Activated CD4-positive, alpha-beta T cell treated with anti-CD3 and anti-CD28 coated beads for 4 hours (primary cell): ENCODE measurements at places on chromosomes 4 and X.
A peak's percentile ranks its signal among the peaks of the same experiment; 100 is the strongest.

- no peak for DNase-seq
These were observed 1056.0 kb downstream of the STIM2 start for GRCh38 chr4:27916452-27917184.

DNA sequence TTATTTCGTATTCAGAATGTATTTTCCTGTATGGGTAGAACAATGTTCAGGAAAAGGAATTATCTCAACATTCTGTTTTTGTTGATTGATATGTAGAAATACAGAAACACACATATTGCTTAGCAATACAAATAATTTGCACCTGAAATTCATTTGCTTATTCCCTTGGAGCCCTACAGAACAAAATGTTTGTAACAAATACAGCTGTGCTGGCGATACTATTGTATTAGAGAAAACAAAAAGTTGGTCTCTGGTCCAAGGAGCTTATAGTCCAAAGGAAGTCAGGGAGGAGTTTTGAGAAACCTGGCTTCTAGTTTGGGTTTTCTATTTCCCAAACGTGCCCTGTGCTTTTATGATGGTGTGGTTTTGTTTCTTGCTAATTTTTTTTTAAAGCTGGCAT, 37.8 kb upstream of the CAPN6 start:
- DNase-seq = no peak

GRCh38 chr4:125787707-125788106, 473.0 kb downstream of the FAT4 start:
- no peak for DNase-seq

GRCh38 chr4:86615501-86615900, 21.4 kb downstream of the PTPN13 start:
- no peak for DNase-seq

DNA sequence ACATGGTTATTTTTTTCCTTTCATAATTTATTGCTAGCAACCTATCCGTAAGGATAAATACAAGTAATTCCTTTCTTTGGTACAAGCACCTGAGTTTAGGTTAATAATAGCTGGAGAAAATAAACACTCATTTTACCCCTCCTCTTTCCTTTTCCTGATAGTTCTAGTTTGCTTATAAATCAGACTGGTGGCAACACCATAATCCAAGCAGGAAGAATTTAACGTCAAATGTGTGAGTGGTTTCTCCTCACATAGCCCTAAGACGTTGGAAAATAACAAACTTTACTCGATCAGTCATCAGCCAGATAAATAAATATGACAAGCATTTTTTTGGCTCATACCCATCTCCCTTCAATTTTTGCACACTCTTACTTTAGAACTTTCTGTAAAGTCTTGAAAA, 190.3 kb upstream of the FAM241A start:
- DNase-seq = no peak

GRCh38 chr4:73434311-73434710, 1.7 kb upstream of the AFP start:
- no peak for DNase-seq

DNA sequence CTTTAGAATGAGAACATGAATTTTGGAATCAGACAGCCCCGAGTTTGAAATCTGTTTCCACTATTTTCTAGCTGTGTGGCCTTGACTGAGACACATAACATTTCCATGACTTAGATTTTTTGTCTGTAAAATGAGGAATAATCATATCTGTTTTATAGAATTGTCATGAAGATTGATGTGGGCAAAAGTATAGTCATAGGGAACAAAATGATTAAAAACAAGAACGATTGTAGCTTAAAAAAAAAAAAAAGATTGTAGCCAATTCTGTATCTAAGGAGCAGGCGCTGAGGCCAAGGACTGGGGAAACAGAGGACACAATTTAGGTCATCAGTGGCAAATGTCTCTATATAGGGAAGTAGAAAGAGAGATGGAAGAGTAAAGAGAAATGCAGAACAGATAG, 201.6 kb upstream of the C1QTNF7 start:
- DNase-seq = no peak

GRCh38 chr4:3384391-3384770, 57.4 kb upstream of the HGFAC start:
- no peak for DNase-seq

- no peak for DNase-seq
These were observed 84.6 kb upstream of the TRIM2 start for GRCh38 chr4:153119626-153120025.

GRCh38 chrX:47690175-47690574, 31.2 kb upstream of the UXT start:
- no peak for DNase-seq

GRCh38 chr4:172596206-172596605, 572.4 kb upstream of the GALNT7 start:
- no peak for DNase-seq

- no peak for DNase-seq
These were observed 23.1 kb upstream of the VCX2 start for GRCh38 chrX:8194216-8194615.

DNA sequence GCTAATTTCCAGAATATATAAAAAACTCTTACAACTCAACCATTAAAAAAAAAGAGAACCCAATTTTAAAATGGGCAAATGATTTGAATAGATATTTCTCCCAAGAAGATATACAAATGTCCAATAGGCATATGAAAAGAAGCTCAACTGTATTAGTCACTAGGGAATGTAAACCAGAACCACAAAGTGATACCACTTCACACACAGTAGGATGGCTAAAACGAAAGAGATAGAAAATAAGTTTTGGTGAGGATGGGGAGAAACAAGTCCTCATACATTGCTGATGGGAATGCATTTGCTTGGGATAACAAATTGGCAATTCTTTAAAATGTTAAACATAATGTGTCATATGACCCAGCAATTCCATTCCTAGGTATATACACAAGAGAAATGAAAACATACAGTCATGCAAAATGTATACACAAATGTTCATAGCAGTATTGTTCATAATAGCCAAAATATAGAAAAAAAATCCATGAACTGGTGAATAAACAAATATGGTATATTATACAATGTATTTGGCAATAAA, 5.7 kb downstream of the TCEAL3 start:
- no peak for DNase-seq

GRCh38 chrX:107978707-107979307, 3.4 kb downstream of the TEX13B start:
- DNase-seq = no peak

DNA sequence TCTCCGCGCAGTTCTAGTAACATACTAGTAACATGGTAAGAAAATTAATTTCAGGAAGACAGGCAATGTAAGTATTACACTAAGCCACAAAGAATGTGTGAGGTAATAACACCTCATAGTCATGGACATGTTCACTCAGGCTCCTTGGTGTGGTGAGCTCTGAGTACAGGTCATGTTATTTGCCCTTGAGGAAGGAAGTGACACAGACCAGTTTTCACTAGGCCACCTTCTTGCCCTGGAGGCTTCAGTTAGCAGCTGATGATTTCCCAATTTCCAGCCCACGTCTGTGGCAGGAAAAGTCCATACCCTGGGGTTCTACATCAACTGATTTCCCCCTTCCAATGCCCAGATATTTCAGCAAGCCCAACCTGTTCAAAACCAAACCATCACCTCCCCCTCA, 6.7 kb downstream of the APOO start:
- DNase-seq = no peak

DNA sequence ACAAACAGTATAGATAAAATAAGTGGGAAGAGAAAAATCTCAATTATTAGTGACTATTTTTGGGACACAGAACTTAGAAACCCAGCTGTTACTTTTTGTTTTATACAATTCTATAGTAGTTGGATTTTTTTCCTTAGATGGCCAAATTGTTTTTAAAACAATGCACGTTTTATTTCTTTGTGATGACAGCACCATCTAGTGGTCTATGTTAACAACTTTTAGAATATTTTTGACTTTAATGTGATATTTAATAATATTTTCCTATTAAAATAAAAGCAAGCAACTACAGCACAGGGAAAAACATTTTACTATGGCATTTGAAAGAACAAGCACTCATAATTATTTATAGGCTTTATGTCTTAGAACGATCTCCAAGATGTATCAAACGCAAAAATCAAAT, 5.6 kb upstream of the SMIM31 start:
- DNase-seq = no peak

GRCh38 chr4:150234246-150234645, 156.0 kb downstream of the DCLK2 start:
- no peak for DNase-seq

GRCh38 chr4:140870427-140870826, 114.2 kb upstream of the TBC1D9 start:
- DNase-seq = no peak

GRCh38 chr4:76601791-76602190, 166.8 kb downstream of the SHROOM3 start:
- DNase-seq = no peak

DNA sequence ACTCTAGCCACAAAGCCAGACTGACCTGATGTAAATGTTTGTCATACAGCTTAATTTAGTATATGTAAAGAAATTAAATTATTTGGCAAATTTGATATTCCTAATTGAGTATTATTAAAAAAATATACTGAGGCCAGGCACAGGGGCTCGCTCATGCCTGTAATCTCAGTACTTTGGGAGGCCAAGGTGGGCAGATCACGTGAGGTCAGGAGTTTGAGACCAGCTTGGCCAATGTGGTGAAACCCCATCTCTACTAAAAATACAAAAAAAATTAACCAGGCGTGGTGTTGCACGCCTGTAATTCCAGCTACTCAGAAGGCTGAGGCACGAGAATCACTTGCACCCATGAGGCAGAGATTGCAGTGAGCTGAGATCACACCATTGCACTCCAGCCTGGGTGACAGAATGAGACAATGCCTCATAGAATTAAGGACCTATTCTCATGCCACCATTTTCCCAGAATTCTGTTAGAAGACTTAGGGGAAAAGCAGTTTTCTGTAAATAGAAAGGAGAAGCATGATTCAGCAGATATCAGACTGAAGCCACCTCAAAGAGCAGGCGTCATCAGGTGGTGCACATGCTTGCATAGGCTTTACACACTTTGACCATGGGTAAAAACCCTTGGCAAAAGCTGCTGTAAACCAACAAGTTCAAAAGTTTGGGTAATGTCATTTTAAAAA, 6.1 kb downstream of the UBQLN2 start:
- no peak for DNase-seq

DNA sequence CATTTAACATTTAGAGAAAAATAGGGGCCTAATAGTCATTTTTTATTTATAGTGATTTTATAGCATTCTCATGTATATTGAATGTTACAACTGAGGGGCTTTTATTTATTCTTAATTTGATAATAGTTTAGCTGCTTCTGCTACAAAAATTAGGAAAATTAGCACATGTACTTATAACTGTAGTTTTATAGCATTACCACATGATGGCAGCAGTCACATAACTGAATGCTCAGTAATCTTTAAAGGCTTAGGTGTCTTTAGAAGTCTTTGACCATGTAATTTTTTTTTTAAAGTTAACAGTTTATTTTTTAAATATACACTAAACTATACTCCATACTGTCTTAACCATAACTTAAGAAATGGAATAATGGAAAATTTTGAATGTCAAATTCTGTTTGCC, 136.6 kb downstream of the STAG2 start:
- peak; percentile 14 for DNase-seq

- no peak for DNase-seq
These were observed 410.3 kb upstream of the RASGEF1B start for GRCh38 chr4:81881855-81882621.

DNA sequence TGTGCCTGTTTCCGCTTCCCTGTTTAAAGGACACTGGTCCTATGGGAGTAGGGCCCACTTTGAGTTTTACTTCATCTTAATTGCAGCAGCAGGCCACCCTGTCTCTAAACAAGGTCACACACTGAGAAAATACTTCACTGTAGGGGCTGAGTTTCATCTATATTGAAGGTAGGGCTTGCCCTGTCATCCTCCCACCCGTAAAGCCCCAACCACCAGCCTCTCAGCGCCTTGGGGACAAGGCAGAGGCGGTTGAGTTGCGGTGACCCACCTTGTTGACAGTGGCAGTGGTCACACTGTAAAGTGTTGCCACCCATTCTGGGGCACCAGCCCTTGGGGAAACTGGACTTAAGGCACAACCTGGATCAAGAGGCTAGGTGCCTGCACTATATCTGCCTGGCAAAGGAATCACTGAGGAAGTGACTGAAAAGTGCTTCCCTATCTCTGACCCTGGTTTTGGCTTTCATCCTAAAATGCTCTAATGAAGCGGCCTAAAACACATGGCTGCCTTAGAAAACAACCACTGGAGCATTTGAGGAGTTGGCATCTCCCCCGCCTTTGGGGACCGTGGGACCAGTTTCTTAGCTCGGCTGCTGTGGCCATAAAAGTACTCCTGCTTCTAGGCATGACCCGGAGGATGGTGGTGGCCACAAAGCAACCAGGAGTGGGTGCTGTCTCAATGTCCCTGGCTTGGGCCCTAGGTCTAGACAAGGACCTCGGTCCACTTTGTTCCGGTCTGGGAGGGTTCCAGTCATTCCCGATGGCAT, 7.8 kb upstream of the WDR1 start:
- DNase-seq = no peak

DNA sequence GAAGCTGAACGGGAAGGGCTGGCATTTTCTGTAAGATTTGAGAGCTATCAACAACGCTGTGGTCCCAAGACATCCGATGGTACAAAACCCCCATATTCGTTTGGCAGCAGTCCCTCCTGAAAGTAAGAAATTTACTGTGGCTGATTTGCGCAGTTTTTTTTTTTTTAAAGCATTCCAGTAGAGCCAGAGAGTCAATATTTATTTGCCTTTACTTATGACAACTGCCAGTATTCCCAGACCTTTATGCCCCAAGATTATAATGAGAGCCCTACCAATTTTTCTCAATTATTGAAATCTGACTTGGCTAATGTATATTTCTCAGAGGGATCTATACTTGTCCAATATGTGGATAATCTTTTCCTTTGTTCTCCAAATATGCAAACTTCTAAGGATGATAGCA, 157.5 kb upstream of the SPIN4 start:
- DNase-seq = no peak

- DNase-seq = no peak
These were observed 80.0 kb downstream of the UGT2B28 start for GRCh38 chr4:69360271-69360670.

DNA sequence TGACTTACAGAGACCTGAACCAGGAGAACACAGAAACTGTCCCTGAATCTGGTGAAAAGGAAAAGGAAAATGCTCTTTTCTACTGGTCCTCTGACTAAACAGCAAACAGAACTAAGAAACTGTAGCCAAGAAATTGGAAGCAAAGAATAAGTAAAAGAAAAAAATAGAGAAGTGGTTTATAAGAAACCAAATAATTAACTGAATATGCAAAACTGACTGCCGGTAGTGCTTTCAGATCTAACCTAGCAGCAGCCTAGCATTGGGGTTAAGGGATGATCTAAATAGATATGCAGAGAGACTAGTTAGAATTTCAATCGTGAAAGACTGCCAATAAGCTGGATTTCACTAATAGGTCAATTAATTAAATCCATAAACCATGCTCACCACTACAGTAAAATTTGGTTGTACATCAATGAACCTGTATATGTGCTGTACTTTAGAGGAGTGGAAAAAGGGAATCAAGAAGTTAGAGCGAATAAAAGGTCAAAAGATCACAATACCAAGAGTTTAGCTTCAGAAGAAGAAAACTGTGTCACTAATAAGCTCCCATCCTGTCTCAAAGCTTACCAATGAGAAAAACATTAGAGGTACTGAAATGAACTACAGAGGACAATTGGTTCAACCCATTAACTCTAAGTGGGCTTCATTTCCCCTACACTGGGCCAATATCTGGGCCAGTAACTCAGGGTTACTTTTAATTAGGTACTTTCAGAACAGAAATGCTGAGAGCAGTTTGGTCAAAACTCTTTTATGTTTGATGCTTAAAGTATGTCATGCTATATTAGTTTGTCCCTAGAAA, 53.6 kb downstream of the KLHL13 start:
- no peak for DNase-seq
